ENCODE measurements at places on chromosomes 13 and 19.
A peak's percentile ranks its signal among the peaks of the same experiment; 100 is the strongest.

DNA sequence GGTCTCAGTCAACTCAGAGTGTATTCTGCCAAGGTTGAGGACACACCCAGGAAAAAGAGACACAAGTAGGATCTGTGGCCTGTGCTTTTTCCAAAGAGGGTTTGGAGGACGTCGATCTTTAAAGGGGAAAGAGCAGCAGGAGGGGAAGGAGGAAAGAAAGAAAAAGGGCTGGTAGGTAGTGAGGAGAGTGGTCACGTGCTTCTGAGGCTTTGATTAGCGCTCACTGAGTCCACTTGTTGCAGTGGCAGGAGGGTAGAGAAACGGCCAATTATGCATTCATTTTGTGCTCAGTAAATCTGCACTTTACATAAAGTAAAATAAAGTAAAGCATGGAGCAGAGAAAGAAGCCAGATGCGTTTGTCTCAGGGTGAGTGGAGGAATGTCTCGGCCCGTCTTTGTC lies 126.0 kb upstream of the VSTM2B start:
- peaks cover 3% of the 10 kb centered on the region for H3K27me3 ChIP-seq
- H3K36me3 ChIP-seq = no peaks in the 10 kb centered on the region
- peaks cover 40% of the 10 kb centered on the region for H3K4me1 ChIP-seq
- H3K4me3 ChIP-seq = no peak overlapping the region
- H3K27ac ChIP-seq = no peak overlapping the region

DNA sequence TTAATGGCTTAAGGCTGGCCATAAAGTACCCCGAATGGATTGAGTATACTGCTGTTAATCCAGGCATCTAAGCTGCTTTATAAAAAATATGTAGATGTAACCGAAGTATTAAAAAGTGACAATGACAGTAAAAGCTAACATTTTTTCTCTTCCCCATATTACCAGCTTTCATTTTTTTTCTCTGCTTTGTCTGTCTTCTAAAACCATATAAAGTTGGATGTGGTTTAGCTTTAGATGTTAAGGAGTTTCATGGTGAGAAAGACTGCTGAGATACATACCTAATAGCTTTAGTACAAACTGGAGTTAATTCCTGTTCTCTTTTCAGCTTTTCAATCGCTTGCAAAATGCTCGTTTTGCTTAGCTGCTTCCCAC lies 838 bp downstream of the AKAP11 start:
- H3K4me1 ChIP-seq = peaks cover 17% of the 10 kb centered on the region
- H3K27ac ChIP-seq = peak overlapping the region; percentile 95
- H3K27me3 ChIP-seq = peaks cover 8% of the 10 kb centered on the region
- no peak for DNase-seq
- peak overlapping the region; percentile 95 for H3K4me3 ChIP-seq
- H3K36me3 ChIP-seq = no peaks in the 10 kb centered on the region

DNA sequence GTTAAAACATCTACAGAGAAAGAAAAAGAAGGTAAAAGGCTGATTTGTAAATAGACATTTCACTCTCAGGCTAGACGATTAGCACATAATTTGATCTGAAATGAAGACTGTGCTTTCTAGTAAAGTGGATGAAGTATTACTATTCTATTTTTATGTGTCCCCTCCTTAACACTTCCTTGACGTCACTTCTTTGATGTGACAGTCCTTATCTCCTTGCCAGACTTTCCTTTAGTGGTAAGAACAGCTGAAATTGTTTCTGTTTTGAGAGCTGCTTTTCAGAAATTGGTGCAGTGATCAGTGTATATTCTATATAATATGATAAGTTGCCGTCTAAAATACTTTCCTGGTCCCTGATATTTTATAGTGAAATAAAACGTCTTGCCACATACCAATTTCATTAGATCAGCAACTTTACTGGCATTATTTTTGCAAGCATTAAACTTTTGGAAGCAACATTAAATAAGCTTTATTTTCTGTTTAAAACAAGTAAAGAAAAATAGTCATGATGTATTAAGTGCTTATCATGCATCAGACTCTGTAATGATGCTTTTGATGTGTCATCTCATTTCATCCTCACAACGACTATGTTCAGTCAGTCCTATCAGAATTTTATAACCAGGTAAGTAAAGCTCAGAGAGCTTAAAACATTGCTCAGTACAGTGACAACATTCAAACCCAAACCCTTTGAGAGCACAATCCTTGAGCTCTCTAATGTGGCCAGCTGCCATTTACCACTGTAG lies 210.3 kb upstream of the PCDH9 start:
- no peaks in the 10 kb centered on the region for H3K27me3 ChIP-seq
- no peak for DNase-seq
- H3K27ac ChIP-seq = no peak overlapping the region

DNA sequence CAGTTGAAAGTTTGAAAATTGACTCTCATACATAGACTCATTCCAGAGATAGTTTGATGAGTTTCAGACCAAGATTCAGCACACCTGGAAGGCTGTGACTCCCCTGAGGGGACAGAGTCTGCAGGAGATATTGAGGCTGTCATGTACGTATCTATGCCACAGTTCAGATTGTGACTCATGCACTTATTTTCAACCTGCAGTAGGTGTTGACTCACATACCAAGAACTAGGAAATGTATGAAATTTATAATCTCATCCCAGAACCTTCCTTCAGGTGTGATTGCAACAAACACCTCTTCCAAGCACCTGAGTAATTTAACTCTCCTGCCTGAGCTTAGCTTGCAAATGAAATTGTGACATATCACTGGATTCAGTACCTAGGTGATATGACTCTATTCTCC lies 64.4 kb upstream of the ZNF43 start:
- no peaks in the 10 kb centered on the region for H3K27me3 ChIP-seq
- no peak for DNase-seq
- no peaks in the 10 kb centered on the region for H3K4me1 ChIP-seq

GRCh38 chr13:69296130-69296529 lies 811.5 kb upstream of the ATXN8OS start:
- H3K27ac ChIP-seq = no peak overlapping the region
- no peaks in the 10 kb centered on the region for H3K27me3 ChIP-seq
- no peak for DNase-seq
- H3K4me3 ChIP-seq = no peak overlapping the region

DNA sequence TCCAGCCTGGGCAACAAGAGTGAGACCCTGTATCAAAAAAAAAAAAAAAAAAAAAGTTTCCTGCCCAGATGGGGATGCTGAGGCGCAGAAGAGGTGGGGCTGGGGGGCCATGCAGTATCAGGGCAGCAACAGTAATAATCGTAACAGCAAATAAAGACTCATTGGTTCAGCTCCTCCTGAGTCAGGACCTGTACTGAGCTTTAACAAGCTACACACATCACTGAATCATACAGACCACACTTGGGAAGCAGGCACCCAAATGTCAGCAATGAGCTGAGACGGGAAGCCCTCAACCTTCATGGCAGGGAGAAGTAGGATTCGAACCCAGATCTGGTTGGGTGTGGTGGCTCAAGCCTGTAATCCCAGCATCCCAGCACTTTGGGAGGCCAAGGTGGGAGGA lies 10.6 kb upstream of the DPF1 start:
- peaks cover under 1% of the 10 kb centered on the region for H3K4me1 ChIP-seq
- DNase-seq = no peak
- H3K4me3 ChIP-seq = no peak overlapping the region
- H3K36me3 ChIP-seq = no peaks in the 10 kb centered on the region

DNA sequence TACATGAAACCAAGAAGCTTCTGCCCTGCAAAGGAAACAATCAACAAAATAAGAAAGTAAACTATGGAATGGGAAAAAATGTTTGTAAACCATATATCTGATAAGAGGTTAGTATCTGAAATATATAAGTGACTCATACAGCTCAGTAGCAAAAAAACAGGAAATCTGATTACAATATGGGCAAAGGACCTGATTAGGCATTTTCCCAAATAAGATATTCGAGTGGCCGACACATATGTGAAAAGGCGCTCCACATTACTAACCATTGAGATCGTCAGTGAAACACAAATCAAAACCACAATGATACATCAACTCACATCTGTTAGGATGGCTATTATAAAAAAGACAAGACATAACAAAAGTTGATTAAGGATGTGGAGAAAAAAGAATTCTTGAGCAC lies 2818.6 kb upstream of the PCDH20 start:
- H3K4me3 ChIP-seq = no peak overlapping the region
- no peaks in the 10 kb centered on the region for H3K27me3 ChIP-seq
- H3K36me3 ChIP-seq = no peaks in the 10 kb centered on the region
- no peak for DNase-seq
- no peak overlapping the region for H3K27ac ChIP-seq
- no peaks in the 10 kb centered on the region for H3K4me1 ChIP-seq

DNA sequence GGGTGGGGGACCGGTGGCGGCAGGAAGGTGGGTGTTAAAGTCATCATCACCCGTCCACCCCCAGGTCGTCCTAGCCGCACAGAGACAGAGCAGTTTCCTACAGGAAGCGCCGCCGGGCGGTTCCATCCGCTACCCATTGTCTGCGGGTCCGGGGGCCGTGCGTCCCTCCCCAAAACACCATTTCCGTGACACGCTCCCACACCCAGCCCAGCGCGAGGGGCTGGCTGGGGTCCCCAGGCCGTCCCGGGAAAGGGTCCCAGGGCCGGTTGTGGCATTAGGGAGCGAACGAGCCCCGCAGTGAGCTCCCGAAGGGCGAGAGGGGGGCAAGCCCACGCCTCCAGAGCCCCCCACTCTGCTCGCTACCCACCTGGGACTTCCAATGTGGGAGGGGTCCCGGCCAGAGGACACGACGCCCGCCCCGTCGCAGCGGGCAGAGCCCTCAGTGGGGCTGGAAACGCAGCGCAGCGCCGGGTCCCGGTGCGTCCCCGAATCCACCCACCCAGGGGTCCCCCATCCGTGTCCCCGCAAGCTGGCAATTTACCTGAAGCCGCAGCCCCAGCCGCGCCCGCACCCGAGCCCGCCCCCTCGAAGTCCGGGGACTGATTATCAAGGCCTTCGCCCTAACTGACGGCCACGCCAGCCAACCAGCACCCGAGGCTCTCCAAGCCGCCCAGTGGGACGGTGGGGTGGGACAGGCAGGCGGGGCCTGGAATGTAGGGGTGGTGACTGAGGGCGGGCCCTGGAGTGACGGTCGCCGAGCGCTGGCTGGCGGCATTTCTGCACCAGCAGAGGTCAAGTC lies at the start of gene KANK3:
Gene KANK3, minus strand, starts transcription at position 579 of the 799 bp plus-strand sequence. CDS start 5,434 bp downstream, outside the sequence.
- H3K27me3 ChIP-seq = peaks cover 3% of the 10 kb centered on the region
- peaks cover 6% of the 10 kb centered on the region for H3K4me1 ChIP-seq
- DNase-seq = peak; percentile 95
- no peaks in the 10 kb centered on the region for H3K36me3 ChIP-seq
- no peak within 1 kb of the TSS for H3K27ac ChIP-seq
- no peak within 1 kb of the TSS for H3K4me3 ChIP-seq

- DNase-seq = no peak
- no peaks in the 10 kb centered on the region for H3K4me1 ChIP-seq
- H3K4me3 ChIP-seq = no peak overlapping the region
- no peaks in the 10 kb centered on the region for H3K36me3 ChIP-seq
- H3K27ac ChIP-seq = peak overlapping the region; percentile 35
Measured at GRCh38 chr13:33940898-33941297, 122.9 kb downstream of the RFC3 start.

- peaks cover 12% of the 10 kb centered on the region for H3K4me1 ChIP-seq
- peak; percentile 100 for DNase-seq
- H3K36me3 ChIP-seq = no peaks in the 10 kb centered on the region
- H3K27ac ChIP-seq = peak within 1 kb of the TSS; percentile 87
Measured at GRCh38 chr19:45792470-45793177, at the start of gene DMWD. DMWD (minus strand) TSS chr19:45792845; CDS start chr19:45792756, 89 bp downstream.

DNA sequence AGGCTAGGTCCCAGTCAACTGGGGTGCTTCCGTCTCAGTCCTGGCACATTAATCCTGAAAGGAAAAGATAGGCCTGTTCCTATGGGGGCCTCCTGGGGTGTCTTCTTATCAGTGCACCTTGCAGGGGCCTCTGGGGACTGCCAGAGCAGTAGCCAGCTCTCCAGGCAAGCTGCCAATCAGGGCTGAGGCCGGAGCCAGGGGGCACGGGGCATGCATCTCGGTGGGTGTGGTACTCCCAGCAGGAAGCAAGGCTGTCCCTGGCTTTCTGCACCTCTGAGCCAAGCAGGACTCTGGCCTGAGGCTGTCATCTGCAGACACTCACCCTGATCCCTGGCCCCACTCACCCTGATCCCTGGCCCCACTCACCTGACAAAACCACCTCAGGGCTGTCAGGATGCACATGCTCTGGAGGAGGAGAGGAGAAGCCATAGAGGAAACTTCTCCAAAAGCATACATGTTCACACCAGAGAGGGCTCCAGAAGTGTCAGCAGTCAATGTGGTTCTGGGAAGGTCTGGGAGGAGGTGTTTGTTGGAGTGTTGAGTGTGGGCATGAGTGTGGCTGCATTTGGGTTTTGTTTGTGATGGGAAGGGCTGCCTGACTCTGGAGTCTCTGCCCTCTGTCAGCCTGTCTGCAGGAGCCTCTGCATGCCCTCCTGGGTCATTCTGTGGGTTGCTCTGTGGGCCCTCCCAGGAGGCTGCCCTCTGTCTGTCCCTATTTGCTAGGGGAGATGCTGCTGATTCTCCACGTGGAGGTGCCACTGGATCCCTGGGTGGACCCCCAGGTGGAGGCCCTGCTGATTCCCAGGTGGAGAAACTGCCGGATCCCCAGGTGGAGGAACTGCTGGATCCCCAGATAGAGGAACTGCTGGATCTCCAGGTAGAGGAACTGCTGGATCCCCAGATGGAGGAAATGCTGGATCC lies 22.7 kb upstream of the KCTD15 start:
- H3K27ac ChIP-seq = no peak overlapping the region
- H3K4me3 ChIP-seq = no peak overlapping the region
- H3K27me3 ChIP-seq = peaks cover 32% of the 10 kb centered on the region
- peaks cover 13% of the 10 kb centered on the region for H3K36me3 ChIP-seq
- DNase-seq = no peak

- H3K4me3 ChIP-seq = no peak overlapping the region
- no peak for DNase-seq
- H3K4me1 ChIP-seq = peaks cover 4% of the 10 kb centered on the region
- peaks cover 5% of the 10 kb centered on the region for H3K36me3 ChIP-seq
- H3K27me3 ChIP-seq = no peaks in the 10 kb centered on the region
Measured at GRCh38 chr13:83449668-83450395, 432.4 kb downstream of the SLITRK1 start.

DNA sequence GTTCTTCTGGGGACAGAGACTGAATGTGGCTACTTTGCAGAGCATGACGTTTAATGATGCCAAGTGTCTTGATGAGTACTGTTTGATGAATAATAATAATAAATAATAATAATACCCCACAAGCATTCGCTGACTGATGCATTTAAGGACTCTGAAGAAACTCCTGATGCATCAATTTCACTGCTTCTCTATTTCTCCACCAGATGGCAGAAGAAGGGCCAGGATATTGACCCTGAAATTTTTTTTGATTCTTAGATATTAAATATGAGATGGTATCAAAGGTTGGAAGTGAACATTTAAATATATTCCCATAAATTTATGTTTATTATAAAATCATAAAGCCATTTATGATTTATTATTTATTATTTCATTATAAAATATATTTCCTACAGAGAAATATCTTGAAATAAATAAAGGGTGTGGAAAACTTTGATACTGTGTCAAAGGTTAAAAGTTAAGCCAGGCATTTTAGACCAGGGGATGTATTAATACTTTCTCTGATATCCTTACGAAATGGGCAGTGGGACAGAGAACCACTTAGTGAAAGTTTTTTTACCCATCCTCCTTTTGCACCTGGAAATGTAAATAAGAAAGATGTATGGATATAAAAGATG lies 170.9 kb downstream of the LACC1 start:
- peaks cover 3% of the 10 kb centered on the region for H3K27me3 ChIP-seq
- no peak overlapping the region for H3K27ac ChIP-seq
- DNase-seq = no peak
- H3K4me3 ChIP-seq = no peak overlapping the region
- H3K4me1 ChIP-seq = peaks cover 5% of the 10 kb centered on the region

GRCh38 chr13:36192166-36192565 lies 22.2 kb downstream of the SOHLH2 start:
- no peaks in the 10 kb centered on the region for H3K27me3 ChIP-seq
- no peak overlapping the region for H3K27ac ChIP-seq
- no peak for DNase-seq
- no peak overlapping the region for H3K4me3 ChIP-seq
- no peaks in the 10 kb centered on the region for H3K36me3 ChIP-seq

All from glutamatergic neuron (in vitro differentiated cells).